H1 (cell line): ENCODE measurements at places on chromosomes 1 and 21. TPM values are rescaled to one million over a fixed set of nuclear protein-coding genes. Genes with fewer than 3 reads are reported as not detected.
A peak's percentile ranks its signal among the peaks of the same experiment; 100 is the strongest.

RGS18 gene
- not detected in 2 replicates for total RNA-seq

AGT gene
- not detected in 2 replicates for total RNA-seq

DNA sequence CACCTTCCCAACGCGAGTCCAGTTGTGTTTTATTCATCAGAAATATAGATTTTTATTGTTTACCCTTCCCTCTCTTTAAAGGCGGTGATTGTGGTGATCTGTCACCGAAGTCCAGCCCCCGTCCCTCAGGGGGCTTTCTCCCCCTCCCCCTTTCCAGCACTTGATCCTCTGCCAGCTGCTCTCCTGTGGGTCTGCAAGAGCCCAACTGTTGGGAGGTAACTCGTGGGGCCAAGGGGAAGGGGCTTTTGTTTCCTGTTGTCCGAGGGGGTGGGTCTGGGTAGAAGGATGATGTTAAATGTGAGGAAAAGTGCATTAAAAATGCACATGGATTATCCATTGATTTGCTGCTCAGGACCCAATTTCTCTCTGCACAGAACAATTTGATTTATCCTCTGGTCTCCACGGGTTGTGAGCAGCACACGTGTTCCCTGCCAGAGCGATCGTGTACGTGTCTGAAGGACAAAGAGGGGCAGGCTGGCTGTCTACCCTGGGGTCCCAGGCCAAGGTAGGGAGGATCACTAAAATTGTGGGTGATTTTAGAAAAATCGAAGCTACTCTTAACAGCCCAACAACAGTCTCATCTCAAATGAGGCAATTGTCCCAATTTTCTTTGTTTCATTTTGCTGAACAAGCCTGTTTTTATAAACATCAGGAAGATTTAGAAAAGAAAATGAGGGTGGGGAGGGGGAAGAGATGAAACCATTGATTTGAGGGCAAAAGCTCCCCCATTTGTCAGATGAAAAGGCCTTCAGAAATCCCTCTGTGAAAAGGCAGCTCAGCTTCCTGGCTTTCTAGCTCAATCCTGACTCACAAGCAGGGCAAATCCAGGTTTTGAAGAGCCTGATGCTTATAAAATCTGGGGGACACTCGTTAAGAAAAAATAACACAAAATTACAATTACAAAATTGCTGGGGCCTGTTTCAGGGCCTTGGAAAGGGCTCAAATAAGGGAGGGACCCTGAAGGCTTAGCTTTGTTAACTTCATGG is 176.2 kb downstream of the RHOU start:
- DNase-seq, result peak; percentile 43

EDN2 gene
- total RNA-seq, result 0.39 TPM in 1 of 2 replicates, not detected in the other

DNA sequence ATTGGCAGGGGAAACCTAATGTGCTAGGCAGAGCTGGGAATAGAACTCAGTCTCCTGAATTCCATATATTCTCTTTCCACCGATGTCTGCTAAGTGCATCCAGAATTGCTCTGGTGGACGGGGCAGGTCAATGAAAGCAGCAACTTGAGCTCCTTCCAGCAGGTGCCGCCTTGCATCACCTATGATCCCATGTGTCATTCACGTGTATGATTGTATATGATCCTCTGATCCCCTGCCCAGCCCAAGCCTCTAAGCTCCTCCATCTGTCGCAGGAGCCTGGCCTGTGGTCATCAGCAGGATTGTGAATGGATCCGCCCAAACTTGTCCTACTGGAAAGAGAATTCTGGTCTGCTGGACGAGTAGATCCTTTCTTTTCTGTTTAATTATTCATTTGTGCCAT is 13.1 kb downstream of the ACTA1 start:
- no peak for DNase-seq

HIVEP3 gene
- 0.38 and 0.69 TPM in 2 replicates for total RNA-seq
